ENCODE measurements at places on chromosomes 12 and 14.

DNA sequence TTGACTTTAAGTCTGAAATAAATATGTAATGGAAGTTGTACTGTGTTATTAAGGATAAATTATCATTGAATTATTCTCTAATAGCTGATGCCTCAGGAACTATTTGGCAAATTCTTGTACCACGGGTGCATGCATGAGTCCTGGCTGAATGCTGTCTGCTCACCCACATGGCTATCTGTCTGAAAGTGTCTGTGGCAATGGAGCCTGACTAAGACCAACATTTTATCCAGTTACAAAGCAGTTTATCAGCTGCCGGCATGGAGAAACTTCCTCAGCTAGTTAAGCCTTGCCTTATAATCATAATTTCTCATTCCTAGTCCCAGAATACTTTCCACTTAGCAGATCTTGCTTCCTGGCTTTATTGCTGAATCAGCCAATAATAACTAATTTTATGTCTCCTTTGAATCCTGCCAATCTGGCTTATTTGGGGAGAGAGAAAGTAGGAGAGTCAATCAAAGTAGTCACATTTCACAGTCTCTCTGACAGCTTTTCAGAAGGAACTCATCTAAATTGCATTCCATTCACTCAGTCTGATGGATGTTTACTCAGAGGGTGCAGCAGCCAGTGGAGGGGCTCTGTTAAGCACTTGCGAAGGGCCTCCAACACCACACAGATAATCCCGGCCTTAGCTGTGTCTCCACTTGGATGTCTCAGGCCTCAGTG is 280.6 kb upstream of the CLEC14A start:
- DNase-seq: no peak

DNA sequence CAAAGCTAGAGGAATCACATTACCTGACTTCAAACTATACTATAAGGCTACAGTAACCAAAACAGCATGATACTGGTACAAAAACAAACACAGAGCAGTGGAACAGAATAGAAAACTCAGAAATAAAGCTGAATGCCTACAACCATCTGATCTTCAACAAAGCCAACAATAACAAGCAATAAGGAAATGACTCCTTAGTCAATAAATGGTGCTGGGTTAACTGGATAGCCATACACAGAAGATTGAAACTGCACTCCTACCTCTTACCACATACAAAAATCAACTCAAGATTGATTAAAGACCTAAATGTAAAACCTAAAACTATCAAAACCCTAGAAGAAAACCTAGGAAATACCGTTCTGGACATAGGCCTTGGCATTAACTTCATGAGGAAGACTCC is 182.6 kb upstream of the CNOT2 start:
- no peak for DNase-seq

GRCh38 chr12:41514907-41515306 is 326.8 kb downstream of the PDZRN4 start:
- DNase-seq: no peak

GRCh38 chr14:35414365-35414764 is 9.8 kb upstream of the NFKBIA start:
- DNase-seq: no peak
